ENCODE measurements at places on chromosomes 4 and X.

DNA sequence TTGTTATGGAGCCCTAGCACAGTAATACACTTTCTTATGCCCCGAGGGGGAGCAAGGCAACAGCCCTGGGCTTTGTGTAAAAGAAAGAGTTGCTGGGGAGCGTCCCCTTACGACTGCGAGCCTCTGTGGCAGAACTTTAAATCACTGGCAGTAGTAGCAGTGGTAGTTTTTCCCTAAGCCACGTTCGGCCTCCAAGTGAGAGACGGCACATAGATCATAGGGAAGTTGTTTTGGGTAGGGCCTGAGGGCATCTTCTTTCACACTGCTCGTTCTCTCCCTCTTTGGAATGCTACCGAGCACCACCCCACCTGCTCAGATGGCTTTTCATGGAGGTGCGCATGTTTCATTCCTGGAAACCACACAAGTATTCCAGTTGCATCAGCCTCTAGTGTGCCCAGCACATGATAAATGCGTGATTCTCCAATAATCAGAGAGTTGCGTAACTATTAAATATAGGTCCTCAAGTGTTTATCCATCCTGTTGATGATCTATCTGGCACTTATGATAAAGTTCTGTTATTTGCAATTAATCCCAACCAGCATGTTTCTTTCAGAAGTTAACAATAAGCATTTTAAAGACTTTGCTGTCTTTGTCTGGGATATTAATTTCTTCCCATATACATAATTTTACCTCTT lies 7.0 kb upstream of the SYNPO2 start:
- DNase-seq = no peak

DNA sequence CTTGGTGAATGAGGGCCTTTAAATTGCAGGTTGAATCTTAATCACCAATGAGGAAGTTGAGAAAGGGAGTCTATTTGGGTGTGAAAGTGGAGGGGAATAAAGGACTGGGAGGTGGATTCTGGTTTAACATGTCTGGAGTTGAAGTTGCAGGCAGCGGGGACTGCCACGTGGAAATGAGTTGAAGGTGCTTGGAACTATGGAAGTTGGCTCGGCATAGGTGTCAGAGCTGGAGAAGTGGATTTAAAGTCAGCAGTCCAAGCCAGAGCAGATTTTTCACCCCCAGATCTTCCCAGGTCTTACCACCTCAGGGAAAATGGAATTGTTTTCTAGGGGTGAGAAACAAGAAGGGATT lies 44.9 kb downstream of the TIGD4 start:
- no peak for DNase-seq

DNA sequence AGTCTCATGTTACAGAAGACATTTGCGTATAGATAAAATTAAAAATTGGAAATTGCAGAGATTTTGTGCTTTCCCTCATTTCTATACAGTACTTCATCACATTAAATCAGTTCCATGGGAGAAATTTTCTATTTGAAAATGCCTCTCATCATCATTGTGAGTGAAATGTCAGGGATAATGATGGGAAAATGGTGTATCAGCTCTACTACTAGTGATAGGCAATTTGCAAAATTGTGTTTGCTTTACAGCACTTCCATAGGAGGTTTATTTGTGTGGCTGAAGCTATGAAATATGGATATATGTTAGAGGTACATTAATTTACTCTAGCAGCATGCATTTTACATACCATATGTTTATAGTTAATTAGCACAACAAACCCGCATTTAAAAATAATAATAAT lies 21.0 kb upstream of the ANAPC4 start:
- no peak for DNase-seq

DNA sequence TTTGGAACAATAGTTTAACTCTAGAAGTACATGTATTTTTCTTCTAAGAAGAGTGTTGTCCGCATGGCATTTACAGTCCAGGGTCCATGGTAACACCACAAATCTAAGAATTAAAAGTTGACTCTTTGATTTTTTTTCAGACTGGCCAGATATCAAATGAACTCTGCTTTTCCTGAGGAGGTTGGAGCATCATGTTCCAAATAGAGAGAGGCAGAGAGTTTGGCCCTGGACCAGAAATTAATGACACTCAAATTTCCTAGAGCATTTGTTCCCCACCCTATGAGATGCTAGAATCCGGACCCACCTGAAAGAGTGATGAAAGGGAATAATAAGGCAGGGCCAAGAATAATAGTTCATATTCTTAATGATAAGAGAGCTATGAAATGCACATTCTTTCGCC lies 47.0 kb upstream of the NAP1L5 start:
- no peak for DNase-seq

DNA sequence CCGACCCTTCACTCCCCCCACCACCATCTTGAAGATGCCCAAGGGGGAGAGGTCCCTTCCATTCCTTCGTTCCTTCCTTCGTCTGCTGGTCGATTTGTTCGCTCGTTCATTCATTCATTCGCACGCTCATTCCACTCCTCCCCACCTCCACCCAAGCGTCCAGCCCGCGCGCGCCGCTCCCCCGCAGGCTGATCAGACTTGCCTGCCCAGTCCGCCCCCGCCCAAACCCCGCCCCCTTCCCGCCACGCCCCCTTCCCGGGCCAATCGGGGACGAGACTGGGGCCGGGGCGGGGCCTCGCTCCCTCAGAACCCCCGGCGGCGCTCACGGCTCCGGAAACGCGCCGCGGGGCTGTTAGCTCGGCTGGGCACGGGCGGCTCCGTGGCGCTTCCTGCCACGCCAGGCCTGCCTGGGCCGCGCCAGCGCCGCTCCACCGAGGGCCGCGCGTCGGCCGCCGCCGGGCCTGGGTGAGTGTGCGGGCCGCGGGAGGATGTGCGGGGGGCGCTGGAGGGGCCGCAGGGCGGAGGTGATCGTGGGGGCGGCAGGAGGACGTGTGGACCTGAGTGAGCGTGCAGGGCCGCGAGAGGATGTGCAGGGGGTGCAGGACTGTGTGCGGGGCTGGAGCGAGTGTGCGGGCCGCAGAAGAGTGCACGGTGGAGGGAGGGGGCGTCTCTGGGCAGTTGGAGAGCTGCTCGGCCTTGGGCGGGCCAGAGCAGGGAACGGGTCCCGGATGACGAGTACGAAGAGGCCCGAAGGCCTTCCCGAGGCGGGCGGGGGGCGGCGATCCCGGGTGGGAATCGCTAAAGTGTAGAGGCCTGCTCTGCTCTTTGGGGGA lies at the start of gene ZNF275:
ZNF275 (plus strand) TSS at position 333 of the 833 bp plus-strand sequence. CDS start 2,527 bp downstream, outside the sequence.
- peak; percentile 72 for DNase-seq

DNA sequence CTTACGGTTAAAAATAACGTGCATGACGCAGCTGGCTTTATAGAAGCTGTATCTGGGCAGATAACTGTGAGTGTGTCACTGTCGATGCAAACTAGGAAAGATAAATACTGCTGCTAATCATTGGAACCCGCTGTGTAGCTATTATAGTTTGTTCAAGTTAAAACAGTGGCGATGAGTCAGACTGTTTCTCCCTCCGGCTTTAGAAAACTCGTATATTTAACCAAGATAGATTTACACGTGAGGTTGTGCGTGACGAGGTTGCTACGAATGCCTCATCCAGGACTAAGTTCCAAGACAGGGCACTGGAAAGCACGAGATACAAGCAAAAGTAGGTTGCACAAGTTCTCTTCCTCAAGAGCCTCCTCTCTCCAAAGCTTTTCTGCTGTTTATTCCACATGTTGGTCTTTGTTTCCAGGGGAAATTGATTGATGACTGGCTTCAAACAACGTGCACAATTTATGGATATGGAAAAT lies 270.7 kb downstream of the FBXW7 start:
- DNase-seq = peak; percentile 13

DNA sequence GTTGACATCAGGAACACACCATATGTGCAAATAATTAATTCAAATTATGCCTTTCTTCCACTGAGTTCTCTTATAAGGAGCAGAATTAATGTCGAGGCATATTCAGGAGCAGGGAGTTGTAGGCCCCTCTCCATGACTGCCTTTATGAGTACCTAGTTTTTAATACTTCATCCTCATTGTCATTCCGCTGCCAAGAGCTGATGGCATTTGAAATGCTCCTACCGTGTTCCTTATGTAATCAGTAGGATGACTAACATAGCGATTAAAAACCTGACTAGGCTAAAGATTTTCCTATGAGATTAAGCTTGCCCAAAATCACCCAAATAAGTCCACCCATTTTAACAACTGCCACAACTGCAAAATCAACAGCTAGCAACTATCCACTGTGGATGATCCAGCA lies 220.6 kb downstream of the DHX15 start:
- no peak for DNase-seq

DNA sequence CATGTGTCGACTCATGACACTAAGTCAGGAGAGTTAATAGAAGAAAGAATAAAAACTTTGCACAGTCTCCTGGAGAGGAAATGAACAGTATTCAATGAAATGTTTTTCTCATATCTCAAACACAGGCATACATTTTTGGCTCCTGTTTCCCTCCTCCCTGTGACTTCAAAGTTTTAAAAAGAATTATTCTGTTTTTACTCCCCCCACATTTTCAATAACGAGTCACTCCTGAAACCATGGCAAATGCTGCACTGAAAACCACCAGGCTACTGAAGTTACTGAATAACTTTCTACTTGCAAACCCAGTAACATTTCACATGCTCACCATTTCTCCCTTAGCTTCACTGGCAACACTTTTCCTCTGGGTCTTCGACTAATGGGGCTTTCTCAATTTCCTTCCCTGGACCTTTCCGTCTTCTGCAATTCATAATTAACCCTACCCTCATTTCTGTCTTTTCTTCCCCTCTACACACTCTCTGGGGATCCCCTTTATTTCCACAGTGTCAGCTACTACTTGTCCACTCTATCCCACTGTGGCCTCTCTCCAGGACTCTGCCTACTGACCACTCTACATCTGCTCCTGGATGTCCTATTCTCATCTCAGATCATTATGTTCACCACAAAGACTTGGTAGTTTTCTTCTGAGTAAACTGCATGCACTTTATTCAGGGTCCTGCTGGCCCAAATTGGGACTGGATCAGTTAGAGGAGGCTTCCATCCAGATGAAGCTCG lies 225.8 kb upstream of the ETNPPL start:
- DNase-seq = peak; percentile 16

GRCh38 chr4:129144755-129145206 lies 48.8 kb downstream of the C4orf33 start:
- no peak for DNase-seq

- no peak for DNase-seq
Observed at GRCh38 chr4:62053974-62054373, 853.8 kb downstream of the ADGRL3 start.

- peak; percentile 98 for DNase-seq
Observed at GRCh38 chr4:152590179-152591031, 54.5 kb upstream of the FBXW7 start.

GRCh38 chr4:108043526-108043925 lies 53.8 kb downstream of the HADH start:
- no peak for DNase-seq

GRCh38 chr4:23931489-23931830 lies 41.6 kb upstream of the PPARGC1A start:
- no peak for DNase-seq

DNA sequence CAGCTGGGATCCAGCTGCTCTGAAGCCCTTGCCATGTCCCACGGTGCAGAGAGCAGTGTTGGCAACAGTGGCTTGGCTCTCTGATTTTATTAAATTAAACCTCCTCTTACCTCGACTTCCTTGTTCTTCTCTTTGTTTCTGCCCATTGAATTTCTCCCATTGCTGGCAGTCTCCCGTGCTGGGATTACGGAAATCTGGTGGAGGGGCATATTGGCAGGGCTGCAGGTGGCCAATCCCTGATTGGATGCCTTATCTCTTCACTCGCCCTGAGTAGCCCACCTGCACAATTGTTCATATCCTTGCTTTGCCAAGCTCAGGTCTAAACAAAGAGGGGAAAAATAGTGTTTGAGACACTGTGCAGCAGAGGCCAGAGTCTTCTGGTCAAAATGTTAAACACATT lies 493.9 kb downstream of the TMA16 start:
- DNase-seq = no peak

- DNase-seq = no peak
Observed at GRCh38 chr4:183191630-183192029, 92.6 kb downstream of the WWC2 start.

DNA sequence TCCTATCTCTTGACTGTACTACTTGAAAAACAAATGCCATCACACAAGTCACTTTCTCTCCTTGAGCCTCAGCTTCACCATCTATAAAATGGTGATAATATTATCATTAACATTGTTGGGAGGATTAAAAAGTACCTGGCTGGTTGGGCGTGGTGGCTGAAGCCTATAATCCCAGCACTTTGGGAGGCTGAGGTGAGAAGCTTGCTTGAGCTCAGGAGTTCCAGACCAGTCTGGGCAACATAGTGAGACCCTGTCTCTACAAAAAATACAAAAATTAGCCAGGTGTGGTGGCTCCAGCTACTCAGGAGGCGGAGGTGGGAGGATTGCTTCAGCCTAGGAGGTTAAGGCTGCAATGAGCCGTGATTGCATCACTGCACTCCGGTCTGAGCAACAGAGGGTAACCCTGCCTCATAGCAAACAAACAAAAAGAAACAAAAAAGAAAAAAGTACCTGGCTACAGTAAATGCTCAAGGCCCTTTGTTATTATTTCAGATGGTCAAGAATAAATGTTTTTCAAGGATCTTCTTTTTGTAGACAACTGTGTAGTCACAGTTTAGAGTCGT lies 120.3 kb downstream of the CHRNA9 start:
- DNase-seq = peak; percentile 25
